ENCODE measurements at places on chromosomes 5 and 9.

GRCh38 chr9:97640325-97640724, 6.7 kb downstream of the NCBP1 start:
- DNase-seq: no peak

GRCh38 chr9:4349816-4350418, 50.0 kb upstream of the GLIS3 start:
- no peak for DNase-seq

GRCh38 chr5:157271740-157272271, 5.9 kb downstream of the CYFIP2 start:
- DNase-seq: peak; percentile 80

- no peak for DNase-seq
These were observed 31.2 kb downstream of the OTP start for GRCh38 chr5:77607324-77607723.

DNA sequence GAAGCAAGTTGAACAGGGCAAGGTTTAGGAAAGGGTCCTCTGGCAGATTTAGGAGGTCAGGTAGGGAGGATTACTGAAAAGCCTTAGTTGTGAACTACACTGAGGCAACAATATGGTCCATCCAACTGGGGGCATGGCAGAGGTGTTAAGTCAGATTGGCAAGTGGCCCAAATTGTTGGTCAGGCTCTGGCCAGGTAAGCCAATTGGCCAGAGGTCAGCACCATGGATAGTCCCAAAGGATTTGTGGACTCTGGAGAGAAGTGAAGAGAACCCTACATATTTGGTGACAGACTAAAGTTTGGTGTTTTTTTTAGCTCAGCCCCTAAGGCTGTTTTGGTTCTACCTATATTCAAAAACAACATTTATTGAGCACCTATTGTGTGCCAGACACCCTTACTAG, 39.1 kb upstream of the RASGRF2 start:
- no peak for DNase-seq

GRCh38 chr9:100117316-100117715, 18.3 kb downstream of the INVS start:
- DNase-seq: no peak

GRCh38 chr5:179747811-179748210, 15.2 kb downstream of the MAML1 start:
- no peak for DNase-seq

DNA sequence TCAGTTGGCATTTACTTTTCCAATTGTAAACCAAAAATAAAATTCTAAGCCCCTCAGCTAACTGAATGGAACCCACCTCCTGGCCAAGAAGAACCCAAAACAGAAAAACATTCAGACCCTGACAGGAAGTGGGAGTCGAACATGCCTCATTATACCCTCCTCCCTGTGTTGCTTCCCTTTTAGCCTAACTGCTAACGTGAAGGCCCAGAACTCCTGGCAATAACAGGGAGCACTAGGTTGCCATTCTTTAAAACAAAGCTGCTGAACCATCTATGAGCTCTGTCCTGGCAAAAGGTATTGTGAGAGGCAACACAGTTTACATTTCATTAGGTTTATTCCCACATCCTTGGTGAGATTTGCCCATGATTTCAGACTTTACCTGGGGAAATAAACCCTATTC, 481.4 kb downstream of the CHSY3 start:
- no peak for DNase-seq

DNA sequence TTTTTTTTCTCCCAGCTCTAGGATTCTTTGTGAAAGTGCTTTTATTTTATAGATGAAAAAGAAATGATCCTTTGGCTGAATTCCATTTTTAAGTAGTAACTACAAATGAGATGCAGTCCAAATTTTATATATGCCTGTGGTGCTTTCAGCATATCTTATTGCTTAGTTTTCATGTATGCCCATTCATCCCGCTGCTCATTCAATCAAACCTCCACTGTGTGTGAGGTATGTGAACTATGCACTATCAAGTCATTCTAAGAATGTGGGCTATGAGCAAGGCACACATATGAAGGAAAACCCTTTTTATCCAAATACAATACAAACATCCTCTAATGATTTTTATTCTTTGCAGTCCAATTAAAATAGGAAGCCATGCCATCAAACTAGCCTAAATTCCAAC, 1069.1 kb upstream of the DMAC1 start:
- DNase-seq: no peak

DNA sequence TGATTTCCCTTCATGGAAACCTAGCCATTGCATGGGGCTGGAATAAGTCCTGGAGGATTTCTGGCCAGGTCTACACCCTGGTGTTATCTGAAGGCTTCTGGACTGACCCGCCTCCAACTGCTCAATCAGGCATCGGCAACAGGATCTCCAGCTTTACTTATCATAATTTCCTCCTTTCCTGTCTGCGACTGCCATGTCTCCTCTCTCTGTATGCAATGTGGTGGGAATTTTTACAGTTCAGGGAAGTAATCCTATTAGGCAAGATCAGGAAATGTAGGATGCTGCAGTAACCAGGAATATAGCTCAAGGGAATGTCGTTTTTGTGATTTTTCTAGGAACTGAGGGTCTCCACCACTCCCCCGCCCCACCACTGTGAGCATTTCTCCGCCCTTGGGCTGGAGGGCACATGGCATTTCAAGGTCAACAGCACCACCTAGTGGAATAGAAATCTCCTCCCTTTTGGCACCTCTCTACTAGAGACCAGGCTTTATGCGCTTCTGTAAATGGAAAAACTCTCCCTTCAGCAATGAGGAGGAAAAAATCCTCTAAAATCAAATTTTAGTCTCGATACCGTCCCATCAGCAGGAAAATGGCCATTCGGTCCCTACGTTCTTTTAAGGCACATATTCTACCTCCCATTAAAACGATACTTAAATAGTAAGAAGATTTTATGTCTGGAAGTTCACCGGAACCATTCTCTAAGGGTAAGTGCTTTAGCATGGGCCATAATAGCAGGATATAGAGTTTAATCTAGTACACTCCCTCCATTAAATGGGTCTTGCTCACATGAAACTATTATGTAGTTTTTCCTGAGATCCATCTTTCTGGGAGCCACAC, 93.0 kb downstream of the YTHDC2 start:
- peak; percentile 79 for DNase-seq

GRCh38 chr5:82408033-82408432, 129.9 kb upstream of the RPS23 start:
- DNase-seq: no peak

DNA sequence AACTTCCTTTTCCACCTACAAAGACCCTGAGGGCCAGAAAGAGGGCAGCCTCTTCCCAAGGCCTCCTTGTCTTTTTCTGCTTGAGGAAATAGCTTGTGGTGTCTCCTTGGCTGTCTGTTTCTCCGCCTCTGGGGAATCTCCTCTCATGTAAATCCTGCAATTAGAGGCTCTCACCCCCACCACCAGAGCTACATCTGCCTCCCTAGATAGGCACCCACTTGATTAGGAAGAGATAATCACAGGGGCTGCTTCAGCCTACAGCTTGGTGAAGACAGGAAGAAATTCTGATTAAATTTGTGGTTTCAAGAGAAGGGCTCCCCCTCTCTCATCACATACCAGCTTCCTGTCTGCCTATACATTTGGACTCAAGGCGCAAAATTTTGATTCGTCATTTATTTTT, 75.6 kb downstream of the TLR4 start:
- no peak for DNase-seq

DNA sequence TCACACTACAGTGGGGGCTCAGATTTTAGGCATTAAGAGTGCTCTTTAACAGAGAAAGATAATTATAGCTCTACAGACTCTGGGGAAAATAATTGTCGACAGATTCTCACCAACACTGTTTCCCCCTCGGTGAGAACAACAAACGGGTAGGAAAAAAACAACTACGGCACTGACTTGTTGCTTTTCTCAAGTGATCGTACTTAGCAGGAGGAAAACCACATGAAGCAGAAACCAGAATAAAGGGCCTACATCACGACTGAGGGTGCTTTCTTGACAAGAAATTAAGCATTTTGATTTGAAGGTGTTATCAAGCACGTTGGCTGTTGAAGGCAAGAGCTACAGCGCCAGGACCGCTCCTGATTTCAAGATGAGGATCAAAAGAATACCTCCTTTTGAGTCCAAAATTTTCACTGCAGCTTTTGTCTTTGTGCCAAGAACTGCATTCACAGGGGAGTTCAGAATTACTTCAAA, 27.2 kb upstream of the CER1 start:
- DNase-seq: peak; percentile 46

- no peak for DNase-seq
These were observed 253.1 kb downstream of the TLR4 start for GRCh38 chr9:117957267-117957666.

GRCh38 chr5:509611-510185, 14.6 kb downstream of the SLC9A3 start:
- no peak for DNase-seq

DNA sequence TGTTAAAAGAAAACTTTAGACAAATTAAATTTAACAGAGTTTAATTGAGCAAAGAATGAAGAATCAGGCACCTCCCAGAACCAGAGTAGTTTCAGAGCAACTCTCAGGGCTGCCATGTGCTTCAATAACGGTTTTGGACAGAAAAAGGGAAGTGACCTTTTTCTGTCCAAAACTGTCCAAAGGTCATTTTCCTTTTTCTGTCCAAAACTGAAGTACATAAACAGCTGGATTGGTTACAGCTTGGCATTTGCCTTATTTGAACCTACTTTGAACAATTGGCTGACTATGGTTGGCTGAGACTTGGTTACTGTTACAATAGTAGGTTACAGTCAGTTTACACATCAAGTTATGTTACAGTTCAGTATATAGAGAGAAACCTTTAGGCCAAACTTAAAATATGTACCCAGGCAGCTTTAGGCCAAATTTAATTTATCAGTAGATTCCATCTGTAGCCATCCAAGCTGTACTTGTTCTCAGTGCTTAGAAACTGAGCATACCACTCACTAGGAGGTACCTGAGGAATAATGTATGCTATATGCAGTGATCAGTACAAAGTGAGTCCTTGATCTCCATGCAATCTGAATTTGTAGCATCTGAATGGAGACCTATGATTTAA, 44.0 kb downstream of the C9orf85 start:
- no peak for DNase-seq

- DNase-seq: no peak
These were observed 95.4 kb upstream of the PRDM9 start for GRCh38 chr5:23411994-23412393.

DNA sequence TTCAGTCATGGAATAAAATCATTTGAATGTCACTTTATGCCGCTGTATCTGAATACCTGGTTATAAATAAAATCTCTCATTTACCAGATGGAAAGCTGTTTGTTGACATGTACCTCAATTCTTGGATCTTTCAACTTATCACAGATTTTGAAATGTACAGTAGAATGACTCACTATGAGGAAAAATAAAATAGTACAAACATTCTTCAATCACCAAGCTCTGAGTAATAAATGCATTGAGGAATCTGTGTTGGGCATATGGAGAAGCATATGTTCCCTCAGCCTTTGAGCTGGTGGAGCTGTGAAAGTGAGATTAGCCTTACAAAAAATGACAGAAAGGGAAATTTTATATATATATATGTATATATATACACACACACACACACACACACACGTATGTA, 175.4 kb downstream of the KIAA0825 start:
- DNase-seq: no peak

GRCh38 chr9:38141746-38142591, 72.9 kb upstream of the SHB start:
- DNase-seq: no peak

GRCh38 chr5:108003178-108003577, 332.4 kb upstream of the EFNA5 start:
- no peak for DNase-seq

- DNase-seq: peak; percentile 66
These were observed 6.3 kb upstream of the MED7 start for GRCh38 chr5:157148734-157149615.

DNA sequence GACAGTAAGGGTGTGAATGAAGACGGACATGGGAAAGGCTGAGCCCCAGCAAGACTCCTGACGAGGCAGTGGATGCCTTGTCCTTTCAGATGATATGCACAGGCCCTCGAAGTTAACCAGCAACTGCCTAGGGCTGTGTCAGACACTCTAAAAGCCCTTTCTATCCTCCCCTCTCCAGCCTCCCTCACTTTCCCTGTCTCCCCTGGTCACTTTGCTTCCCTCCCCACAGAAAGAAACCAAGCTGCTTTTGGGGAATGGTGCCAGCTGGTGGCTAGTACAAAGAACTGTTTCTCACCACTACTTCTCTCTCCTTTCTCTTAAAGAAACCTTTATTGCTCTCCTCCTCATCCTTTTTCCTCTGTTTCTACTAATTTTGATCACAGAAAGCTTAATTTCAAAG, 21.4 kb downstream of the LHFPL2 start:
- DNase-seq: no peak

- DNase-seq: peak; percentile 57
These were observed 38.0 kb downstream of the PALM2AKAP2 start for GRCh38 chr9:109817846-109818472.

DNA sequence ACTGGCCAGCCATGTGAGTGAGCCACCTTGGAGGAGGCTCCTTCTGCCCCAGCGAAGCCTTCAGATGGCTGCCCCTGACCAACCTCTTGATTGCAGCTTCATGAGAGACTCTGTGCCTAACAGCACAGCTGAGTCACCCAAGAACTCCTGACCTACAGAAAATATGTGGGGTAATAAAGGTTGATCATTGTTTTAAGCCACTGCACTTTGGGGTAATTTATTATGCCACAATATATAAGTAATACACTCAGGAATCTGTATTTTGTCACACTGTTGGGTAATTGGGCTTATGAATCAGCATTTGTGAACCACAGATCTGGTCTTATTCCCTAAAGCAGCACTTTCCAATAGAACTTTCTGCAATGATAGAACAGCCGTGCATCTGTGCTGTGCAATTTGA, 24.4 kb upstream of the VDAC1 start:
- DNase-seq: no peak

DNA sequence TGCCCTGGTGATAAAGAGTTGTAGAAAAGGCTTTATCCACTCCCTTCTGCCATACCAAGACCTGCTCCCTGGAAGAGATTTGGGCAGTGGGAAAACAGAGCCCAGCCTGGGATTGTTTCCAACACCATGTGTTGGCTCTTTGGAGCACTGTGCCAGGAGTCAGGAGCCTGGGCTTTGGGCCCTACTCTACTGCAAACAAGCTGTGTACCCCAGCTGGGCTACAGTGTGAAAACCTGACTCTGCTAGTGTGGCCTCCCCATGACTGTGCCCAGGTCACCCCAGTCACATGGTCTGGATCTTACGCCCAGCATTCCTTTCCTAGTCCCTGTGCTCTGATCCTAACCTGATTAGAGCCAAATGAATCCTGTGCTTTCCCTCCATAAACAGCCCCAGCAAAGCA, 39.3 kb upstream of the SHB start:
- no peak for DNase-seq

GRCh38 chr5:33690374-33691135, 201.2 kb downstream of the ADAMTS12 start:
- DNase-seq: no peak

DNA sequence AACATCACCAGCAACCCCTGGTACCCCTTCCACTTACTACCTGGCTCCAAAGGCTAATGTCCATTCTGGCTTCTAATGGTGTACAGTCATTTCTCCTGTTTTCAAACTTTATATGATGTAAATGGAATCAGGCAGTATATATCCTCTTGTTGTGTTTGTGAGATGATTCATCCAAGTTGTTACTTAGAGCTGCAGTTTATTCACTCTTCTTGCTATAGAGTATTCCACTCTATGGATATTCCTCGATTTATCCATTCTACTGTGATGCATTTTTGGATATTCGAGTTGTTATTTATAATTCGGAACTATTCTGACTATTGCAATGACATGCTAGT, 32.4 kb downstream of the IRF1 start:
- peak; percentile 15 for DNase-seq

- no peak for DNase-seq
These were observed 153.6 kb upstream of the ELL2 start for GRCh38 chr5:96115147-96115807.
